A375 (cell line): ENCODE measurements at places on chromosomes 16 and 17. TPM values are rescaled to one million over a fixed set of nuclear protein-coding genes. Genes with fewer than 3 reads are reported as not detected.

SCNN1G gene
- not detected in 2 replicates for total RNA-seq

IGSF6 gene
- total RNA-seq, result 0.03 TPM in 1 of 2 replicates, not detected in the other

RAI1 gene
- total RNA-seq, result 28.3 and 30.5 TPM in 2 replicates

PTGES3L gene
- 0.30 and 0.69 TPM in 2 replicates for total RNA-seq

CHD9NB gene
- total RNA-seq, result 0.30 and 1.2 TPM in 2 replicates

CCT6B gene
- total RNA-seq, result 0.15 and 3.0 TPM in 2 replicates

RAMP2 gene
- total RNA-seq, result not detected in 2 replicates

KATNIP gene
- total RNA-seq, result 12.2 and 17.4 TPM in 2 replicates

CCDC154 gene
- total RNA-seq, result 2.1 TPM in 1 of 2 replicates, not detected in the other

SPN gene
- total RNA-seq, result 0.04 and 1.8 TPM in 2 replicates

ENPP7 gene
- not detected in 2 replicates for total RNA-seq

ADCY9 gene
- total RNA-seq, result 5.6 and 7.4 TPM in 2 replicates

KRTAP1-1 gene
- total RNA-seq, result not detected in 2 replicates

UNC119 gene
- 41.9 and 42.8 TPM in 2 replicates for total RNA-seq

ROGDI gene
- 15.1 and 17.3 TPM in 2 replicates for total RNA-seq

CSH1 gene
- not detected in 2 replicates for total RNA-seq

SLC5A11 gene
- total RNA-seq, result 0.19 TPM in 1 of 2 replicates, not detected in the other

NRN1L gene
- 0.30 TPM in 1 of 2 replicates, not detected in the other for total RNA-seq

HEATR9 gene
- not detected in 2 replicates for total RNA-seq

TRPV2 gene
- total RNA-seq, result 29.7 and 34.9 TPM in 2 replicates

CD79B gene
- not detected in 2 replicates for total RNA-seq

RNF227 gene
- 3.0 and 4.1 TPM in 2 replicates for total RNA-seq

HSPB9 gene
- total RNA-seq, result 0.08 TPM in 1 of 2 replicates, not detected in the other

RHBDF2 gene
- 12.6 and 14.4 TPM in 2 replicates for total RNA-seq

SHPK gene
- 9.9 and 12.5 TPM in 2 replicates for total RNA-seq

GRIN2A gene
- 0.08 TPM in 1 of 2 replicates, not detected in the other for total RNA-seq

SLC16A6 gene
- total RNA-seq, result 0.79 and 0.93 TPM in 2 replicates

IL17C gene
- total RNA-seq, result 0.15 TPM in 1 of 2 replicates, not detected in the other

USP43 gene
- 9.7 TPM in 2 replicates for total RNA-seq
